ENCODE measurements at places on chromosomes 5 and 9.

DNA sequence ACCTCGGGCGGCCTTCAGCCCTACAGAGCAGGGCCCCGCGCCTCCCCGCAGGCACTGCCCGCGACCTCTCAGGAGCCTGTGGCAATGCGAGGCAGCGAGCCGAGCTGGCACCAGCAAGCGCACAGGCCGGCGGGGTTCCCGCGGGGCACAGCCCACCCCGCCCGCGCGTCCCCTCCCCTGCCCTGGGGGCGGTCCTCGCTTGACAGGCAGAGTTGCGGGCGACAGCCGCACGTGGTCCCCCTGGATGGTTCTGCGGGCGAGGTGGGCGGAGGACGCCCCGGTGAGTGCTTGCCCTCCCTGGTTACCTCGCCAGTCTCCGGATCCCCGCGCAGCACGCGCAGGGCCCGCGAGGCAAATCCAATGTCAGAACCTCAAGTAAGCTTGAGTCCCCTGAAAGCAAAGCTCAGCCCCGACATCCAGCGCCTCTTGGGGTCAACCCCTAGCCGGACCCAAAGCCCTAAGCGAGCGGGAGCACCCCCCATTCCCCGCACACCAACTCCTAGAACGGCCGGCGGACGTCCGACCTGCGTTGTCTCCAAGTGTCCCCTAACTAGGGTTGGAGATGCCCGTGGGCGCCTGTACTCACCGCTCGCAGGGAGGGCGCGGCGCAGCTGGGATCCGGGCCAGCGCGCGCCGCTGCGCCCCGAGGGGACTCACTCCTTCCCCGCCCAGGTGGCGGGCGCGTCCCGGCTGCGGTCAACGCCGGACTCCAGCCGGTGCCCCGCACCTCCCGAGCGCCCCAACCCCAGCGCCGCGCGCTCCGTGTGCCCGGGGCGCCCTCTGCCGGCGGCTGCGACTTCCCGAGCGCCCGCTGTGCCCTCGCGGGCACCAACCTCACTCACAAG, at the start of gene DRD1:
TSS of gene DRD1 (minus strand) at position 123 of the 845 bp plus-strand sequence. CDS start 1,083 bp downstream, outside the sequence.
- DNase-seq = no peak

- DNase-seq = no peak
These were observed 132.9 kb downstream of the PALM2AKAP2 start for GRCh38 chr9:109912726-109913460.

DNA sequence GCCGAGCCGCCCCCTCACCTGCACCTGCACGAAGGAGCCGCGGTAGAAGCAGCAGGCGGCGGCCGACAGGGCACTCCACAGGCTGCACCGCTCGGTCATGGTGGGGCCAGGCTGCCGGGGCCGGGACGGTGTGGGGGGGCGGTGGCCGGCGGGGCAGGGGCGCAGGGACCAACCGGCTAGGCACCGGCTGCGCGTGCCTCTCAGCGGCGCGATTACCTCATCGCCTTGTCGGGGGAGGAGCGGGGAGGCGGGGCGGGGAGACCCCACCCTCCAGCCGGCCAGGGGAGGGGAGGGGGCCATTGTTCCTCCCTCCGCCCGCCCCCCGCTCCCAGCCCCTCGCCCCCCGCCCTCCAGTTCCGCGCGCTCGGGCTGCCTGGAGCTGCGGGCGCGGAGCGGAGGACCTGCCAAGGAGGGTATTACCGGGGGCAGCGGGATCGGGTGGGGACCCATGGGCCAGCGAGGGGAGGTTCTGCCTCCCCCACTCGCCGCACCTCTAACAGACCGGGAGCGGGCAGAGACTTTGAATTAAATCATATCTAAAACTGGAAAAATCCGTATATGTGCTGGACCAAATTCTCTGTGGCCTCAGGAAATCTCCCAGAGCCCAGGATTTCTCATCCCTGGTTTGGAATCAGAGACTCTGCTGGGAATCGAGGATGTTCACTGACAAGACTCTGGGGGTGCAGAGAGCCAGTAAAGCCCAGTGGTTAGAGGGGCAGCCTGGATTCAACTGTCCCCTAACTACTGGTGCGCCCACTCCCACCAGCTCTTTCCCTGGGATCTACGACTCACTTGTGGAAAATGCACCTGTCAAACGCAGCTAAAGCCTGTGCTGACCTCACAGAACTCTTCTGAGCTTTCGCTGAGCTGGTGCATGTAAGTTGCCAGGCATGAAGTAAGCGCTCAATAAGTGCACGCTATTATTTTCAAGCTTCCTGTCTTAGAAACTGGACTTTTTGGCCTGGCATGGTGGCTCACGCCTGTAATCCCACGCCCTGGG, 20.3 kb upstream of the TOR2A start:
- DNase-seq = no peak

DNA sequence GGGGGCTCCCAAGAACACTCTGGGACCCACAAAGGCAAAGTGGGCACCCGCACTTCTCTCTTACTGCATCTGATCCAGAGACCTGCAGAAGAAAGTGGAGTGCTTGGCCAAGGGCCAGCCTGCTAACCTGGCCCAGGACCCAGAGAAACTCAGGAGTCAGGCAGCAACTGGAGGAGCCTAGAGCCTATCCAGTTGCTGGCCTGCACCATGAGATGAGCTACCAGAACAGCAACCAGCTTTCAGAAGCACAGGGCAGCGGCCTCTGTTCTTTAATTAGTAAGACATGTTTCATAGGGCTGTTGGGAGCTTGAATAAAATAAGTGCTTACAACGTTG, 298.3 kb downstream of the GADD45G start:
- no peak for DNase-seq

GRCh38 chr5:152094060-152094459, 169.4 kb upstream of the GLRA1 start:
- no peak for DNase-seq

DNA sequence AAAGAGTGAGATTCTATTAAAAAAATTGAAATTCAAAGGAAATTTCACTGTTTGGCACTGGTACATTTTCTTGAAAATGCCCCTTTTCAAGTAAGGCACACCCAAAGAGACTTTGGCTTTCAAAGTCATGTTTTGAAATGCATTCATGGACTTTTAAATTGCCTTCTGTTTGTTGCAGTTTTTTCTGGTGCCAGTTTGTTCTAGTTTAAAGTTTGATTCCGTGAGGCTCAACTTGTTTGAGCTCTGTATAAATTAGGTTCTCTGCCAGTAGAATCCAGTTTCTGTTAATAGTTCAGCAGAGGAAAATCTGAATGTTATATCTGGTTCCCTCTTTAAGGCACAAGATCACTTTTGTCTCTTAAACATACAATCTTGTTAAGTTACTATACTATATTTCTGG, 16.4 kb downstream of the ATP6V0E1 start:
- DNase-seq = no peak

DNA sequence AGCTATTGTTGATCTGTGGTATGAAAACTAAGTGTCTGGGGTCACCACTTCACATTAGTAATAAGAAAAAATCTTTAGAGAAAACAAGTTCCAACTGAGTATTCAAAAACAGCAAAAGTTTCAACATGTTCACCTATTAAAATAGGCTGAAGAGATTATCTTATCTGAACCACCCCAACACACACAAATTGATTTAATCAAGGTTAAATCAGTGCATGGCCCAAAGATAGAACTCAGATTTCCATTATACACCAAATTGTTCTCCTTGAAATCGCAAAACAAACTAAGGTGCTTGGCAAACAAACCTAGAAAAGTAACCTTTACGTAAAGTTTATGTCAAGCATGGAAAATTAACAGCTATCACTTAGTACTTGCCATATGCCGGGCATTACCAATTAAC, 61.1 kb downstream of the TMEM161B start:
- DNase-seq = no peak

- DNase-seq = no peak
These were observed 12.5 kb upstream of the PRLR start for GRCh38 chr5:35242702-35243258.

GRCh38 chr9:28050941-28051340, 477.7 kb upstream of the C9orf72 start:
- DNase-seq = no peak

DNA sequence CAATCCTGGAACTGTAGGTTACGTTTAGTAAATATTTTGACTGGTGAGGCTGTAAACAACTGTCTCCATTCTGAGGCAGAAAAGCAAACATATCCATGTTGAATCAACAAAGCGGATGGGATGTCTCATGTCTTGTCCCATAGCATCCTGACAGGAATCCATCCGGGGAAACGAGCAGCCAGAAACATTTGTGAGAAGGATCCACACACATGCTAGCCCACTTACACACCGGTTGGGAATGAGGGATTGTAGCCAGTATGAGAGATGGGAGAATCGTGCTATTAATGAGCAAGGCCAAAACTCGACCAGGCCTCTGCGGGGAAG, 117.5 kb downstream of the FSTL4 start:
- no peak for DNase-seq

- DNase-seq = no peak
These were observed 521.3 kb upstream of the TRPC7 start for GRCh38 chr5:136886608-136887007.

DNA sequence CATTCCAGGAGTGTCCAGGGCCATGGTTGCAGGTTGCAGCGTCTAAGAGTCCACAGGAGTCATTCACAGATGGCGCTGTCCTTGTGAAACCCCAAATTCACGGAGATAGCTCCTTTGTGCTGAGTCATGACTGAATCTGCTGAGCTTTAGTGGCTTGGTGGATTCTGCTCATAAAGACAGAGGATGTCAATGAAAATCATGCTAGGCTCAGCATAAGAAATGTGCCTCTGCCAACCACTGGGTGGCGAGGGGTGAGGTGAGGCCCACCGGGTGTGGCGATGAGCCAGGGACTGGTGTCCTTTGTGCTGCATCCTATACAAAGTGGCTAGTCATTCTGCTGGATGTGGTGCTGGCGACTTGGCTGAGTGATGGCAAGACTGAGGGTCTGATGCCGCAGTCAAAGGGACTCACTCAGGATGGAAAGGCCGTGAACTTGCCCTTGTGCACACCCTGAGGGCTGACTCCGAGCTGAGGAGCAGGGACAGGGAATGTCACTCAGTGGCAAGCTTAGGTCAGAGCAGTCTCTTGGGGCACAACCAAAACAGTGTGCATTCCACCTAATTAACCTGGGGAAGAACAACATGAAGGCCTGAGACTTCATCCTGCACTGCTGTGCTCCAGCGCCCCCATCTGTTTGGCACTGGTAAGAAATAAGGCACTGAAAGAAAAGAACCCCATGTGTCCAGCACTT, 71.5 kb downstream of the DAP start:
- no peak for DNase-seq

GRCh38 chr5:115807654-115808052, 8.8 kb downstream of the CDO1 start:
- no peak for DNase-seq

Measured in urinary bladder (tissue), 4 donors.